ENCODE measurements at places on chromosomes 3 and 15.

- DNase-seq: no peak
These were observed 93.4 kb downstream of the IL12A start for GRCh38 chr3:160081958-160082533.

DNA sequence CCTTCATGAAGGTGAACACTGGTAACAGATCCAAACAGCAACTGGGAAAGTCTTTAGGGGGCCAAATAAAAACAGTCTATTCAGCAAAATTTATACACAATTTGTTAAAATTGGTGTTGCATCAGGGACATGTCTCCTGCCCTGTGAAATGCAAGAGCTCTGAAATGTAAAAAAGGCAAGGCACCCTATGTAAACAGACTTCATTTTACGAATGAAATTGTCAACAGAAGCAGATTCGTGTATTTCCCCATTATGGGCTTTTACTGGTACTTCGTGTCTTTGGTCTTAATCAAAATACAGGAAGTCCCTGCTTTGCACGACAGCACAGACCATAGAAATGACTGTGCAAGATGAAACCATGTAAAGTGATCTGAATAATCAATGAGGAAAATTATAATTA, 127.3 kb upstream of the THBS1 start:
- DNase-seq: no peak

GRCh38 chr15:51097553-51098330, 3.0 kb upstream of the TNFAIP8L3 start:
- peak; percentile 74 for DNase-seq

DNA sequence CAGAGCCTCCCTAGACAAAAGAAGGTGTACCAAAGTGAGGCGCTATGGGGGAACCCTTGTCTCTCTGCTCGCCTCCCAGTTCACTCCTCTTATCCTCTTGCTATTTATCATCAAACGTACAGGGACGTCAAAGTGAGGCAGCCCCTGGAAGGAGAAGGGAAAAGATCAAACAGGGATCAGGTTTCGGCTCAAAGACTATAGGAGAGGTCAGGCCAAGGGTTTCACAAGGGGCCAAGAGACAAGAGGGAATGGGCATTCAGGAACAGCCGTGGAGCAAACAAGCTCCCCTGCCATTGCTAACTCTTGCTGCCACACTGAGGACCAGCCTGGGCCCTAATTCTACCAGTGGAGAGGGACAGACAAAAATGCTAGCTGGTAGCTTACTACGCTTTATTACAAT, 168.7 kb downstream of the GREM1 start:
- DNase-seq: no peak

DNA sequence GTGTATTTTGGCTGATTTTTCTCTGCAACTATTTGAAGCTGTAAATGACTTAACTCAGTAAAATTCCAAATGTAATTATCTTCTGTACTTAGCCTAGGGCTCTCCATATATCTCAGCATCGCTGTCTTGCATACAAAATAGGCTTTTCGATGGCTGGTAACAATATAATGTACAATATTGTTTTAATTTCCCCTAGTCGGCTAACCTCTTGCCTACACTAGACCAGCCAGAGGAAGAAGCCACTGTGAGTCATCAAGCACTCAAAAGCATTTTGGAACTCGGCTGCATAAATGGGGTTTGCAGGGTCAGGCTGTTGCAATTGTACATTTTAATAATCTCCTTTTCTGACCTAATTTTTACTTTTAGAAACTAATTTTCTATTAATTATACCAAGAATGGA, 583.8 kb downstream of the FOXP1 start:
- peak; percentile 81 for DNase-seq

DNA sequence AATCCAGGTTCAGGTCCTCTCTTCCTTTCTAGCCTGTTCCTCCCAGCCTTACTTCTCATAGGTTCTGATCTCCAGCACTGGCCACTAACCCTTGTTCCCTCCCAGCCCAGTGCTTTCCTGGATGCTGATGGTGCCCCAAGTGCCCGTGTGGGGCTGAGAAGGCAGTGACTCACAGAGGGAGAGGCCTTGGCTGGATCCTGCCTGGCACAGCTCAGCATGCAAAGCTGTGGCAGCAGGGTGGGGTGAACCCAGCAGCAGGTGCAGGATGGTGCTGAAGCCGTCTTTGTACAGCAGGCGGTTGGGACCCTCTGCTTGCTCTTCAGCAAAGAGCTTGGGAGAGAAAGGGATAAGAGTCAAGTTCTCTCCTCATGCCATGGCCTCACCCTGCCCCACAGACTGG, 7.6 kb downstream of the LPCAT4 start:
- DNase-seq: no peak

GRCh38 chr3:13122081-13123012, 49.1 kb upstream of the IQSEC1 start:
- DNase-seq: no peak

DNA sequence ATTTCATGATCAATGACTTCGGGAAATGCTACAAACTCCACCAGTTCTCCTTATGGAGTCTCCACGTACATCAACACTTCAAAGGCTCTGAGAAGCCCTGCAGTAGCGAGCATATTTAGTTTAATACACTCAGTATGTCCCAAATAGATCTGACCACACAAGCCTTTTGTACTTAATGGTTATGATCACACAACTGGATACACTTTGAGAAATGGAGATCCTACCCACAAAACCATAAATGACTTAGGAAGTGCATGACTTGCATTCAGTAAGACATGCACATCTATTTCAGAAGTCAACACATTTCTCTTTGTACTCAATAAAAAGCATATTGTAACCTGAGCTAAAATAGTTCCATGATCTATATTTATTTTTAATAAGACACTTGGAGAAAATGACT, 103.6 kb upstream of the SPATA12 start:
- no peak for DNase-seq

DNA sequence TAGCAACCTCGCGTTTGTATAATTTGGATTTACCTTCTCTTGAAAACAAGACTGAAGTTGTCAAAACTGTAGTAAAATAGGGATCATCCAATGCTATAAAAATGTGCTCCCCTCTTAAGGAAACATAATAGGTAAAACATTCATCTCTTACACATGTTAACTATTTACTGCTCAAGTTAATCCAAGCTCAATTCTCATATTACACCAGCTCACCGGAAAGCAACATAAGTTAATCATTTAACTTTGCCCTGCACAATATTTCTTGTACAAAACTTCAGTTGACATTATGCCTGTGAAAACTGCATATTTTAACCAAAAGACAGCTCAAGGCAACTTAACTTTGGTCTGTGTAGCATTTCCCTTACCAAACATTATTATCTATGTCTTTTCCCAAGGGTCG, 634.2 kb downstream of the NAALADL2 start:
- peak; percentile 6 for DNase-seq

DNA sequence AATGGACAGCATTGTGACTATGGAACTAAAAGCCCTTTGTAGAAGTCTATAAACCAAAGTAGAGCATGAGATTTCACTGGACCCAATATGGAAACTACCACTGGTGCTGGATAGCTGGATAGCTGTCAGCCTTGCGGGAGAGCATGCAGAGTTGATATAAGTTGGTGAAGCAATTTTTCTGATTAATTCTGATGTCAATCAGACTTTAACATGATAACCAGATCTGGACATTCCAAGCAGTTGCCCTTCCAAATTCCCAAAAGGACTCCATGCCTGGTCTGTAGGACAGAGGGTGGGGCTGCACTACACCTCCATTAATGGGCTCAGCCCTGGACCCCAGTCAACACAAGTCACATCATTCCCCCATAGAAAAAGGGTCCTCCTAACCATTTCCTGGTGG, 437.8 kb downstream of the NTRK3 start:
- no peak for DNase-seq

DNA sequence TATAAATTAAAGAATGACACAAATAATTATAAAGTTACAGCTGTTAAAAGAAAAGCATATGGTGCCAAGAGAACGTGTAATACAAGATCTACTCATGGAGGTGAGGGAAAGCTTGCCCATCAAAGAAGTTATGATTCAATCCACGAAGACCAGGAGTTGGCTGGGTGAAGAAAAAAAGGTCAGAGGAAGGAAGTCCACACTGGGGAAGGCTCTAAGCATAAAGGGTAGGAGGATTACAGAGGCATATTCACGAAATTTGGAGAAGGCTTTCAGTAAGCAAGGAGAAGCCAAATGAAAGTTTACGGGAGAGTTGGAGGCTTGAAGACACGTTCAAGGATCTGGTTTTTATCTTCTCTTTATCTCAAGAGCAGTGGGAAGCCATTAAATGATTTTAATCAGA, 1.8 kb upstream of the TGFBR2 start:
- DNase-seq: no peak

DNA sequence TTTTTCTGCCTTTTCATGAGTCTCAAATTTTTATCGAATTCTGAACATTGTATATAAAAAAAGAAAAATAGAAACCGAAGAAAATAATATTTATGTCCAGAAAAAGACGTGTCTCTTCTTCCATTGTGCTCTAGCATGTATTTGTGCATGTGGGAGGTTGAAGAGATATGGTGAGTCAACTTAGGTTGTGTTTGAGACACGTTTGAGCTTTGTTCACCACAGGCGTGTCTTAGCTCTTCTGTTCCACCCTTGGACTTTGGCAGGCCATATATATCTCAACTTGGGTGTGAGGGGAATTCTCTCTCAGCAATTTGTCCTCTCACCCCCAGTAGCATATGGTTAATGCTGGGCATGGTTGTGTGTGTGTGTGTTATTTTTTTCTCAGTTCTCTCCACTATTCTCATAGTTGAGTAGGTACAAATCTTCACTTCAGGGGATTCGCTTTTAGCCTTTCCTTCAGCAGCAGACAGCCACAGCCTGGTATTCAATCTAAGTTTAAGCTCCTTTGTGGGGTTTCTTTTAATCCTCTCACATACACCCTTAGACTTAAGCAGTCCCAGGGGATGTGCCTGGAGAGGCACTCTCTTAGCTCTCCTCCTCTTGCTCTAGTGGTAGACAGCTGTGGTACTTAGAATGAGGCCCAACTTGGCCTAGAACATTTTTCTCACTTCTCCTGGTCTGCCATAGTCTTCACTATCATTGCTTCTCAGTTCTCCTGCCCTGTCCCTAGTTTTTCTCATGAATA, 286.5 kb upstream of the RBMS3 start:
- DNase-seq: no peak

DNA sequence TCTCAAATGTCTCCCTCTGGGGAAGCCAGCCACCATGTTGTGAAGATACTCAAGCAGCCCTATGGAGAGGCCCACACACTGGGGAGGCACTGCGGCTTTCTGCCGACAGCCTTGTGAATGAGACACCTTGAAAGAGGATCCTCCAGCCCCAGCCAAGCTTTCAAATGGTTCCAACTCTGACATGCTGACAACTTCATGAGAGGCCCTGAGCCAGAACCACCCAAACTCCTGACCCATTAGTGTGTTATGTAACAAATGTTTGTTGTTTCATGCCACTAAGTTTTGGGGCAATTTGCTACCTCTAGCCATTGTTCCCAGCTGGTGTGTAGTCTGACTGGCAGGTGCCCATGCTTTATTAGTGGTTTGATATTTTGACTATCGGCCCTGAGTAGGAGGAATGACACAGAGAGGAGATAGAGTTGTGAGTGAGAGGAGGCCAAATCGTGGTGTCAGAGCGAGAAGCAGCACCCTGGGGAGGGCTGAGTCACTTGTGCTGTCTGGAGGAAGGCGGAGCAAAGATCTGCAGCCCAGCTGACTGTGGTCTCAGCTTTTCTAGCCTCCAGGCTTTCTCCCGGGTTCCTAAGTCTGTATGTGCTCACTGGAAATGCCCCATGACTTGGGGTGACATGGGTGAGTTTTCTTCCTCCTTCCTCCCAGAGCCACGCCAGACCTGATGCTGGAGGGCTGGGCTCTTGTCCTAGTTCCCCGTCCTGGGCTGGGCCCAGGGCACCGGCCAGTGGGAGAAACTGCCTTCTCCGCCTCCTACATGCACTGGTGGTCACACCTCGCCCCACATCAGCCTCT, 56.7 kb upstream of the BLM start:
- peak; percentile 90 for DNase-seq

- no peak for DNase-seq
These were observed 13.2 kb downstream of the MEGF11 start for GRCh38 chr15:66240240-66240794.

DNA sequence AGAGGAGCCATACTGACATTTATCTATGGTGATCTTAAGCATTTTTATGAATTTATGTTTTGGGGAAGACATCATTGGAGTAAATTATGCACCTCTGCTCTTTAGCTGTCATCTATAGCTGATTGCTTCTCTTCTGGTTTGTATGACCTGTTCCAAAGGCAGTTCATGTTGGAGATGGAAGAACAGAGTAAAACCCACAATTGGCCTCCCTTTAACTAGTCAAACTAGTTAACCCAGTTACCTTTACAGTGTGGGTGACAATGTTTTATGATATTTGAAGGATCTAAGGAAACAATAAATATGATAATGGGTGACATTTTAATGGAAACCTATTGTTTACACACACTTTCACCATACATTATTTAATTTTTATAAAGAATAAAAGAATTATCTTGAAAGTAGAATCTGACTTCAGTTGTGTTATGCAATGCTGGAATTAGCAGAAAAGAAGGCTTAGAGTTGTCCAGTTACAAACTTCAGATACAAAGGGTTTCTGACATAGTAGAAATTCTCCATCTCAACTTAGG, 263.5 kb downstream of the NFKBIZ start:
- no peak for DNase-seq

DNA sequence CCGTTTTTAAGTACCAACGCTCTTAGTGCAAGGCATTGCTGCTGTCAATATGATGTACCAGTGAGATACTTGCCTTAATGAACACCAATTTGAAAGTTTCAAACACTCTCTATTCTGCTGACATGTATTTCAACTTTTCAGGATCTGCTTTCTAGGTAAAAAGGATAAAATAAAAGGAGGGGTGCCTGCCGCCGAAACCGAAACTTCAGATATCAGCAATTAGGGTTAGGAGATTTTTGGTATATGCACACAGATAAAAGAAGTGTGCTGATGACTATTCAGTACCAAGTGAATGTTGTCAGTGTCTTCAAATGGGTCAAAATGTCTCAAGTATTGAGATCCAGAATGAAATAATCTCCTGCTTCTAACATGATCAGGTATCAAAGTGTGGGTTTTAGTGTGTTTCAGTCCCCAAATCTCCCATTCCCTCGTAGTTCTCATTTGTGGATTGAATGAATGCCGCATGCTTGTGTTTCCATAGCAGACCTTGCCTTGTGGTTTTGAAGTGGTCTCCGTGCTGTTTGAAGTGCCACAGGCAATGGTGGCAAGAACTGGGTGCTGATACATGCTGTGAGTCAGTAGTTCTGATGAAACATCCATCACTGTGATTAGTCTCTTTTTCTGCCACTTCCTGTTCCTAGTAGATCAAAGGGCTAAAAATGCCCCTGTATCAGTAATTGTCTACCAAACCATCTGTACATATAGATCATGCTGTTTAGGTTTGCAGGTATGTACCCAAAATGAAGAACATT, 22.5 kb downstream of the CHST14 start:
- peak; percentile 17 for DNase-seq

GRCh38 chr3:58604031-58604430, 26.8 kb upstream of the FAM107A start:
- DNase-seq: no peak

Measured in fibroblast of skin of right biceps (primary cell).